CD4-positive, alpha-beta T cell (primary cell): ENCODE measurements at places on chromosomes 2 and 18. TPM values are rescaled to one million over a fixed set of nuclear protein-coding genes. Genes with fewer than 3 reads are reported as not detected.

Gene ERFE
- not detected for total RNA-seq

Gene KANSL3
- total RNA-seq = 54.4 TPM

- no peak for DNase-seq
- H3K4me1 ChIP-seq = no peaks in the 10 kb centered on the region
- H3K27ac ChIP-seq = no peak overlapping the region
- no peaks in the 10 kb centered on the region for H3K36me3 ChIP-seq
These were observed 41.6 kb upstream of the NT5C1B start for GRCh38 chr2:18630941-18631340.

GRCh38 chr2:143068509-143068908 is 60.7 kb upstream of the ARHGAP15 start:
- H3K36me3 ChIP-seq = no peaks in the 10 kb centered on the region
- no peaks in the 10 kb centered on the region for H3K27me3 ChIP-seq
- peak; percentile 24 for DNase-seq

DNA sequence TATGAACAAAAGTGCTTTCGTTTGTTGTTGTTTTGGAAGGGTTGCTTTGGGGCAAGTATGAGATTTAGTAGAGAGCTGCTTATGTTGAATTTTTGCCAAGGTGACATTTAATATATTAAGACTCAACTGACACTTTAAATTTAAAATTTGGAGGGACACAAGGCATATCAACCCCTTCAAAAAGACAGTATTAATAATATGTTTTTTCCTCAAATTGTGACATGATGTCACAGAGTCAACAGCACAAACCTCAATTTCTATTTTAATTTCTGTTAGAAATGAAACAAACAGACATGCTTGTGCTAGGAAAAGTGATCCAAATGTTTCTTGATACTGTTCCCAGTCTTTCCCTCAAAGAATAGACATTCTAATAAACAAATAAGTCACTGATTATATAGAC is 218.9 kb downstream of the CYRIA start:
- H3K36me3 ChIP-seq = no peaks in the 10 kb centered on the region
- H3K27ac ChIP-seq = no peak overlapping the region
- no peaks in the 10 kb centered on the region for H3K27me3 ChIP-seq
